ENCODE measurements at places on chromosomes 1 and 21.

DNA sequence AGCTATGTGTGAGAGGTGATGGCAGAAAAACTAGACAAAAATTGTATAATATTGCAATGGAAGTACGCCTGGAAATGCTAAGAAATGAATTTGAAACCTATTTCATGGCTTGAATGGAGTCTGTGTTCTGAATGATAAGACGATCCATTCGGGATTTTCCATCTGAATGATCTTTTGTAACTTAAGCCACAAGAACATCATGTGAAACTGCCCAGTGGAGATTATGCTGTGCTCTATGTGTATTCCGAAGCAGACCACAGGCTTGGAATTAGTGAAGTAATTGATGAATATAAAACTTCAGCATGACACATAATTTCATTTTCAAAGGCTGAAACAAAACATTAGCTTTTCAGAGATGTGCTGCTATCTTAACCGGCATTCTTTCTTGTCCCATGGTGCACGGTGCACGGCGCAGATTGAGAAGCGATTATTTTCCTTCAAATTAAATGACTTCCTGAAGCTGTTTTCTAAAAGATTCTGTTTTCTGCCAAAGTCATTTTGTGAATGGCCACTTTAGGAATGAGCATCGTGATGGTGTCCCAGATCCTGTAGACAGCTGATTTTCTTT, 652.9 kb downstream of the PLA2G4A start:
- no peak for DNase-seq

- DNase-seq: no peak
These were observed 219.4 kb downstream of the PTGER3 start for GRCh38 chr1:70828177-70828576.

GRCh38 chr1:171899838-171900237, 58.5 kb downstream of the DNM3 start:
- no peak for DNase-seq

DNA sequence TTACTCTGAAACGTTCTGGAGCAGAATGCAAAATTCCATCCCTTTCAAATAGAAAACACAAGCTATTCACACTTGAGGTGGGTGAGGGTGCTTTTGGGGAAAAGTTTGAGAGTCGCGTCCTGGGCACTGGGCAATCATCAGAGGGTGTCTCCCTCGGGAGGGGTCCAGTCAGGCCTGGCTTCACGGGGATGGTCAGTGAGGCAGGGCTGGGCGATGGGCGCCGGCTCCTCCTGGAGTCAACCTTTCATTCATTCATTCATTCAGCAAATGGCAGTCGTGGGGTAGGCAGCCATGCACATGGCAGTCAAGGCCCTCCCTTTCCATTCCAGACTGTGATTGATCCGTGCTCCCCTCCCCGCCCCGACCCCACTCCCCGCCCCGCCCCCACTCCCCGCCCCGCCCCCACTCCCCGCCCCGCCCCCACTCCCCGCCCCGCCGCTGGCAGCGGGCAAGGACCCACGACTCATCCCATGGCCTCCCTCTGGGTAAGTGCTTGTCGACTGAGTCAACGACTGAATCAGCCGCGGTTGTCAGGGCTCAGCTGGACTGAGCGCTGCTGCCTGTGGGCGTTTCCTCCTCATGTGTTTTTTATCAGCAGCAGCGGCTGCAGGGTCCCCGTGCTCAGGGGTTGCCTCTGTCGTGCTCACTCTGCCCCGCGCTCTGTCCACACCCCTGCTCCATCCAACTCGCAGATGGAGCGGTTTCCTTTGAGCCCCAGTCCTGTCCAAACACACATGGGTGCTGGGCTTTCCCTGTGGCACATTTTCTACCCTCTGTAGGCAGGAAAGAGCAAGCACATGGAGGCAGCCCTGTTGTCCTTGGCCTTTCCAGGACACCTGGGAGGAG, 12.5 kb upstream of the SPSB1 start:
- DNase-seq: no peak

GRCh38 chr1:27455139-27455811, 34.7 kb downstream of the WASF2 start:
- DNase-seq: no peak

GRCh38 chr1:26352338-26352679, 1.6 kb downstream of the CRYBG2 start:
- no peak for DNase-seq
